Foreskin keratinocyte (primary cell): ENCODE measurements at places on chromosomes 5 and 9. TPM values are rescaled to one million over a fixed set of nuclear protein-coding genes. Genes with fewer than 3 reads are reported as not detected.

GRCh38 chr9:115039516-115040120 is 78.3 kb downstream of the TNC start:
- DNase-seq: no peak

GRCh38 chr5:122985954-122986721 is 50.4 kb downstream of the PPIC start:
- DNase-seq: no peak

- DNase-seq: no peak
These were observed 169.8 kb upstream of the FREM1 start for GRCh38 chr9:15079989-15080388.

DNA sequence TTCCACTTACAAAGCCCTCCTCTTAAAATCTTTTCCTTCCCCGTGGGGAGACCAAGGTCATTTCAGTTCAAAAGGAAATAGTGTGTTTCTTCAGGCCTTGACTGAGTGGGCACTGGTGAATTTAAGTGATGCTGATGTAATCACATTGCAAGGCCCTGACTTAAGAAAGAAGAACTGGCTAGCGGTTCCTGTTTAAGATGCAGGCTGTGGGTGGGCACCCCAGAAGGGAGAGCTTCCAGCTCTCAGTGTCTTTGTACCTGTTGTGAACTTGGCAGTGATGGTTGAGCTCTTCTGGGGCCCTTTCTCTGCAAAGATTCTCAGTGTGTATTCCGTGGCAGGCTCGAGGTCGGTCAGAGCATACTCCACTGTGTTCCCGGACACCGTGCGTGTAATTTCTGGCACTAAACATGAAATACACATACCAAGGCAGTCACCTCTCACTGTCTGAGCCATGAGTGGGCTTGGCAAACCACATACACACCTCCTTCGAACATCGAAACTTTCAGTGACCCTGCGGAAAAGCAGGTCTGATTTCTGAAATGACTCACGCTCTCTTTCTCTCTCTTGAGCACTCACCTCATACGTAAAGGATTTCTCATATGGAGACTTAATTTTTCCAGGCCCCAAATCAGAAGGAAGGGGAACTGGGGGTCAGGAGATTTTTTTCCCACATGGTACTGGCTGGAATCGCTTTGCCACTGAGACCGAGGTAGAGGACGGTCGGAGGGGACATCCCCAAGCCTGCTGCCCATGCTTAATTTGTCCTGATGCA is 81.9 kb downstream of the TNC start:
- DNase-seq: peak; percentile 48

- no peak for DNase-seq
These were observed 77.0 kb upstream of the MAP1B start for GRCh38 chr5:72030237-72030636.

- peak; percentile 47 for DNase-seq
These were observed 60.3 kb upstream of the EPB41L4A start for GRCh38 chr5:112479418-112479817.

TERT gene
- polyA plus RNA-seq: not detected in 2 replicates
